ENCODE measurements at places on chromosomes 12 and 14.

- DNase-seq: no peak
These were observed 73.0 kb downstream of the PRMT8 start for GRCh38 chr12:3563966-3564365.

GRCh38 chr14:101687756-101688546, 73.6 kb upstream of the PPP2R5C start:
- no peak for DNase-seq

DNA sequence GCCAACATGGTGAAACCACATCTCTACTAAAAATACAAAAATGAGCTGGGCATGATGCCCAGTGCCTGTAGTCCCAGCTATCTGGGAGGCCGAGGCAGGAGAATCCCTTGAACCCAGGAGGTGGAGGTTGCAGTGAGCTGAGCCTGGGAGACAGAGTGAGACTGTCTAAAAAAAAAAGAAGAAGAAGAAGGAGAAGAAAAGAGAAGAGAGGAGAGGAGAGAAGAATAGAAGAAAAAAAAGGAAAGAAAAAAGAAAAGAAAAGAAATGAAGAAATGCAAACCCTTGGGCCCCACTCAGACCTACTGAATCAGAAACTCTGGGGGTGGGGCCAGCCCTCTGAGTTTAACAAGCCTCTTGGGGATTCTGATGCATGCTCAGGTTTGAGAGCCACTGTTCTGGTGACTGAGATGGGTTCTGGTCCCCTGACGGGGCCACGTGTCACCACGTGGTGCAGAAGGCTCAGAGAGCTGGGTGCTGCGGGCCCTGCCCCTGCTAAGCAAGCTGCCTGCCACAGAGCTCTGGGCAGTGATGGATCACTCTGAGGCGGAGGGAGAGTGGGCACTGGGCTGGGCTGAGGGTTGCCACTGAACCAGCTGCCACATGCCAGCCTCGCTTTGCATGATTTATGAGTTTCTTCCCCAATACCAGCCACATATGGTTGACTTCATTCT, 37.5 kb downstream of the ERH start:
- no peak for DNase-seq

DNA sequence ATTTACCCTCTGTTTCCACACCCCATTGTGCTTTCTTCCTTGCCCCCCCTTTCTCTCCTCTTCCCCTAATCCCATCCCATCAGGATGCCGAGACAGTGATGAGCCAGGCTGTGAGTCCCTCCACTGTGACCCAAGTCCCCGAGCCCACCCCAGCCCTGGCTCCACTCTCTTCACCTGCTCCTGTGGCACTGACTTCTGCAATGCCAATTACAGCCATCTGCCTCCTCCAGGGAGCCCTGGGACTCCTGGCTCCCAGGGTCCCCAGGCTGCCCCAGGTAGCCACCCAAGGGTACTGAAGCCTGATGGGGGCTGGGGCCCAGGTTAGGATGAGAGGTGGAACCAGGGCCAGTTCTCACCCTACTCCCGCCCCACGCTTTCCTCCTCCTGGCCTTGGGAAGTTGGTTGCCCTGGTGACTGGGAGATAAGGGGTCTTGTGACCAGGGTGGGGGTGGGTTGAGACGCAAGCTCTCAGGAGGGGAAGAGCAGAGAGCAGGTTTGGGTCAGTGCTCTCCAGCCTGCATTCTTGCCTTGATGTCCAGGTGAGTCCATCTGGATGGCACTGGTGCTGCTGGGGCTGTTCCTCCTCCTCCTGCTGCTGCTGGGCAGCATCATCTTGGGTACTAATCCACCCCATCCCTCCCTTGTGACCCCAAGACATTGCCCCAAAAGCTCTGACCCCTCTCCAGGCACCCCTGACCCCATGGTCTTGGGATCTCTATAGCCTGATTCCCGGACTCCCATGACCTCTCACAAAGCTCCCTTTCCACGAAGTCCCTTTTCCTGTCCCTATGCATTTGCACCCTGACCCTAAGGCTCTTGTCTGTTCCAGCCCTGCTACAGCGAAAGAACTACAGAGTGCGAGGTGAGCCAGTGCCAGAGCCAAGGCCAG, 1.2 kb downstream of the AMHR2 start:
- no peak for DNase-seq

Measured in nucleus accumbens (tissue), 56 donors.